T-helper 17 cell (primary cell): ENCODE measurements at places on chromosomes 3 and 15. TPM values are rescaled to one million over a fixed set of nuclear protein-coding genes. Genes with fewer than 3 reads are reported as not detected.

DNA sequence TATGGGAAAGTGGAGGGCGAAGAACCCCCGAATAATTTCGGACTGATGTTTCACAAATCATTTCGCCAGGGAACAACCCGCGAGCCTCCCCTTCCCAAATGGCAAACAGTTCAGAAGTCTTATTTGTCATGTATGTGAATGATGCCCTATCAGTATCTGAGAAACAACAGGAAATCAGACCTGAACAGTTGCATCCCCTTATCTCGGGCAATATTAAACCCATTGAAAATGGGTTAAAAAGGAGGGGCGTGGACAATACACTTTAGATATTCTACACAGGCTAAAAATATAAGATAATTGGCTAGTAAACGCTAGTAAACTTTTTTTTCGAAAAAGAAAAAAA, 1003.3 kb upstream of the NR2F2 start:
- no peak overlapping the region for H3K4me3 ChIP-seq
- H3K27me3 ChIP-seq: peaks cover 20% of the 10 kb centered on the region
- no peaks in the 10 kb centered on the region for H3K36me3 ChIP-seq
- H3K27ac ChIP-seq: no peak overlapping the region

RETNLB gene
- total RNA-seq: not detected

DNA sequence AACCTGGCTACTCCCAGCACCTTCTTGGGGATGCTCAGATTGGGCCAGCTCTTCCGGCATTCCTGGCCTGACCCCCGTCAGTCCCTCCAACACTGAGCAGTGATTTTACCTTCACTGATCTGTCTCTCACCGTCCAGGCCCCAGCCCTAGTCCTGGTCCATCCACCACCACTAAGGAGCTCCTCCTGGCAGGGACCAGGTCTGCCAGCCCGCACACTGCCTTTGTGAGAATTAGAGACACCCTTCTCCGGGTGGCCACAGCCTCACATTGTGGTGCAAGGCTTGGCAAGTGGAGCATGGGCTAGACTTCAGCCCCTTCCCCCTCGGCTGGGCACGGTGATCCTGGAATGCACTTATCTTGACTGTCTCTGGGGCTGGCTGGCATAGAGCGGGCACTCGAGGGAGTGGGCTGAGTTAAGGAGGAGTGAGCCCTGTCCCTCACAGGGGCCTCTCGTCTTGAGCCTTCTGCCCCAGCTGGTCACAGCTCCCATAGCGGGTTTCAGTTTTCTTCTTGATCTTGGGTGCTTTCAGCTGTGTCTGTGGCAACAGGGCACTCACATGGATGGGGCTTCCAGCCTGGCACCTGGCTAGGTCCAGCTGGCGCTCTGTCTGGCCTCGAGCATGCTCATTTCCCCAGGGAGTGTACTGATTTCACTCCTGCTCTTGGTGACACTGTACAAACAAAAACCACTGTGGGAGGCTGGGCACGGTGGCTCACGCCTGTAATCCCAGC, 53.9 kb downstream of the LINGO1 start:
- no peaks in the 10 kb centered on the region for H3K36me3 ChIP-seq
- no peak for DNase-seq
- H3K27me3 ChIP-seq: peaks cover 15% of the 10 kb centered on the region
- H3K4me3 ChIP-seq: no peak overlapping the region
- no peak overlapping the region for H3K27ac ChIP-seq

LRRC34 gene
- 0.78 TPM for total RNA-seq

IL5RA gene
- total RNA-seq: 3.7 TPM

DNA sequence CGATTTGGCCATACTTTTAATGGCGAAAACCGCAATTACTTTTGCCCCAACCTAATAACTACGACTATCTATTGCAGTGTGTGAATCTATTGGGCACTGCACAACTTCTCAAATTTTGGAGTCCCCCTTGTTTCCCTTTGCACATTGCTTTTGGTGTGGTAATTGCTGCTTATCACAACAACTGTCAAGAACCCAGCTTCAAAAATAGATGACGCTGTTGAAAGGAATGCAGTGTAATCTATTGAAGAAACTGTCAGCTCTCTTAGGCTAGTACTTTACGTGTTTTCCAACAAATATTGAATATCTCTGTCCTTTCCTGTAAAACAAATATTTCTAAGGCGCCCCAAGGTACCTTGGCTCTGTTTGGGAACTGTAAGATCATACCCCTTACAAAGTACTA, 222.8 kb upstream of the UBE2E2 start:
- H3K27me3 ChIP-seq: no peaks in the 10 kb centered on the region
- no peak overlapping the region for H3K4me3 ChIP-seq
- no peaks in the 10 kb centered on the region for H3K36me3 ChIP-seq
- no peak for DNase-seq
- no peak overlapping the region for H3K27ac ChIP-seq
- peaks cover 4% of the 10 kb centered on the region for H3K4me1 ChIP-seq

DNA sequence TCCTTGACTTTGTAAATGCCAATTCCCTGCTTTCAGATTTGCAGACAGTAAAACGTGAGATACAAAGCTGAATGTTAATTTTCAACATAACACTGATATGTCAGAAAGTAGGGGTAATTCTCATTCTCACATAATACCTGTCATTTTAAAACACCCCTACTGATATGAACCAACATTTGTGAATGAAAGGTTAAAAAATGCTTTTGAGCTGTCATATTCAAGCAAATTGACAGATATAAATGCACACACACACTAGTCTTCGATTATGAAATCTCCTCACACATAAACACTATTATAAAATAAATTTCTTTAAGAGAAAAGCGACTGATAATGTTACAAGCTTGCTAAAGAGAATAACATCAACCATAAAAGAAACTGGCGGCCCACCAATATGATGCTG, 128.8 kb downstream of the PEAK1 start:
- no peaks in the 10 kb centered on the region for H3K36me3 ChIP-seq
- no peak for DNase-seq
- H3K27me3 ChIP-seq: no peaks in the 10 kb centered on the region
- no peak overlapping the region for H3K27ac ChIP-seq
- no peak overlapping the region for H3K4me3 ChIP-seq

GRCh38 chr3:178236555-178237277, 299.5 kb upstream of the KCNMB2 start:
- H3K4me1 ChIP-seq: peaks cover 2% of the 10 kb centered on the region
- H3K36me3 ChIP-seq: no peaks in the 10 kb centered on the region
- H3K4me3 ChIP-seq: no peak overlapping the region
- H3K27ac ChIP-seq: no peak overlapping the region
- peaks cover 10% of the 10 kb centered on the region for H3K27me3 ChIP-seq
- DNase-seq: no peak

- no peak overlapping the region for H3K4me3 ChIP-seq
- H3K27me3 ChIP-seq: no peaks in the 10 kb centered on the region
- H3K4me1 ChIP-seq: no peaks in the 10 kb centered on the region
These were observed 566.7 kb upstream of the NECTIN3 start for GRCh38 chr3:110504901-110505300.

DNA sequence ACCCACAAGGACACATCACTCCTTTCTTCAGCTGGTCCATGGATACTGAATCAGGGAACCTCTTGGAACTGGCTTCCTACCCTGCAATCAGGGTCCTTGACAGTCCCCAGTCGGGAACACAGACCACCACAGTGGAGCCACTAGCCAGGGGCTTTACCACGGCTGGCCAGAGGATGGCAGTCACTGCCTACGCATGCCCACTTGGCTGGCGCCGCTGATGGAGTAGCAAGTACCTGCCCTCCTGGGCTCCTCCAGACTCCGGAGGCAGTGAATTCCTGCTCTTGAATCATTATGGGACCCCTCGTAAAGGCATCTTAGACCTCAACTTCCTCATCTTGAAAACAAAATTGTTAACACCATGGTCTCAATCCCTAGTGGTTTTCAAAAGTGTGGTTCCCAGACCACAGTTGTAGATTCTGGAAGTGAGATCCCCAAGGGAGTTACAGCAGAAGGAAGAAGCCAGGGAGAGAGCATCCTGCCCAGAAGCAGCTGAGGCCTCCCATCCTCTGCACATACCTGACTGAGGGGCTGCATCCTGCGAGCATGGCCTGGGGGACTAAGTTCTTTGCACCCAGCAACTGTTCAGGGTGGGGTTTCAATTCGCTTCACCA, 9.1 kb upstream of the SKIC8 start:
- H3K27me3 ChIP-seq: peaks cover 43% of the 10 kb centered on the region
- peak; percentile 17 for DNase-seq
- H3K4me1 ChIP-seq: no peaks in the 10 kb centered on the region
- H3K36me3 ChIP-seq: peaks cover 3% of the 10 kb centered on the region

DNA sequence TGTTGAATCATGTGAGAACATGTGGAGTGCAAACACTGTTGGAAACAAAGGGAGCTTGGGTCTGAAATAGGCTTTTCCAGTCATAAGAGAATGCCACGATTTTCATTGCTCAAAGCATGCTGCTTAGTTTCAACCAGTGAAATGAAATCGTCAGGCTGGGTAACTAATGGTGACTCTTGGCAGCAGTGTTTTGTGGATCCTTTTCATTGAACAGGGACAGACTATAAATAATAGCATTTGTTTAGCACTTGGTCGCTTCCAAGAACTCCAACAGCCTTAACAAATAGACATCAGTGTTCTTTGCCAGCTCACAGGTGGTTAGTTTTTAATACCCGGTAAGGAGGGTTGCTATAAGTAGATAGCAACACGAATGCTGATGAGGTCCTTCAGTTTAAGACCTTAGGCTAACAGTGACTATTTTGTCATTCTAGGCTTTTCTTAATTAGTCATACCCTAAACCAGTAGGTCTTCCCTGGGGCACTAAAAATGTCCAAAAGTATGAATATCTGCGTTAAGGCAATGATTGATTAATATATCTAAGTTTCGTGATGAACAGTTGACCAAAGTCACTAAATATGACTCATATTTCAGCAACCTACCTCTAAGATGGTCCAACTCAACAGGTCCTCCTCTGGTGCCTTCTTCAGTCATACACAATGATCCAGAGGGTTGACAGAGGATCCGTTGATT, 15.8 kb downstream of the TP63 start:
- DNase-seq: no peak
- no peaks in the 10 kb centered on the region for H3K4me1 ChIP-seq
- no peaks in the 10 kb centered on the region for H3K36me3 ChIP-seq
